Right renal pelvis (tissue), 4 donors: ENCODE measurements at places on chromosomes 6 and 20.

DNA sequence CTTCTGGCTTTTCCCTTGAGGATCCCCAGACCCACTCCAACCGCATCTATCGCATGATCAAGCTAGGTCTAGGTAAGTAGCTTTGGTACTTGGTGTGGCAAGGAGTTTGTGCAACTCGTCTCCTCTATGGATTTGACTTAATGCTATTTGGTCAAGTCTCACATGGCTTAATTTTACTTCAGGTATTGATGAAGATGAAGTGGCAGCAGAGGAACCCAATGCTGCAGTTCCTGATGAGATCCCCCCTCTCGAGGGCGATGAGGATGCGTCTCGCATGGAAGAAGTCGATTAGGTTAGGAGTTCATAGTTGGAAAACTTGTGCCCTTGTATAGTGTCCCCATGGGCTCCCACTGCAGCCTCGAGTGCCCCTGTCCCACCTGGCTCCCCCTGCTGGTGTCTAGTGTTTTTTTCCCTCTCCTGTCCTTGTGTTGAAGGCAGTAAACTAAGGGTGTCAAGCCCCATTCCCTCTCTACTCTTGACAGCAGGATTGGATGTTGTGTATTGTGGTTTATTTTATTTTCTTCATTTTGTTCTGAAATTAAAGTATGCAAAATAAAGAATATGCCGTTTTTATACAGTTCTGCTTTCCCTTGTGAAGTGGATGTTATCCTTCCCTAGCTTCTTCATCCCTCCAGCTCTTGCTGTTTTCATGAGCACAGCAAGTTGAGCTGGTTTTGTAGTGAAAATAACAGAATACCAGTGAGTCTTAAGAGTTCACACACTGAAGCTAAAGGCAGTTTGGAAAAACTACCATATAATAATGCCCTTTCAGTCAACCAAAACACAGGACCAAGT is 3.8 kb downstream of the SLC35B2 start:
- DNase-seq = no peak

DNA sequence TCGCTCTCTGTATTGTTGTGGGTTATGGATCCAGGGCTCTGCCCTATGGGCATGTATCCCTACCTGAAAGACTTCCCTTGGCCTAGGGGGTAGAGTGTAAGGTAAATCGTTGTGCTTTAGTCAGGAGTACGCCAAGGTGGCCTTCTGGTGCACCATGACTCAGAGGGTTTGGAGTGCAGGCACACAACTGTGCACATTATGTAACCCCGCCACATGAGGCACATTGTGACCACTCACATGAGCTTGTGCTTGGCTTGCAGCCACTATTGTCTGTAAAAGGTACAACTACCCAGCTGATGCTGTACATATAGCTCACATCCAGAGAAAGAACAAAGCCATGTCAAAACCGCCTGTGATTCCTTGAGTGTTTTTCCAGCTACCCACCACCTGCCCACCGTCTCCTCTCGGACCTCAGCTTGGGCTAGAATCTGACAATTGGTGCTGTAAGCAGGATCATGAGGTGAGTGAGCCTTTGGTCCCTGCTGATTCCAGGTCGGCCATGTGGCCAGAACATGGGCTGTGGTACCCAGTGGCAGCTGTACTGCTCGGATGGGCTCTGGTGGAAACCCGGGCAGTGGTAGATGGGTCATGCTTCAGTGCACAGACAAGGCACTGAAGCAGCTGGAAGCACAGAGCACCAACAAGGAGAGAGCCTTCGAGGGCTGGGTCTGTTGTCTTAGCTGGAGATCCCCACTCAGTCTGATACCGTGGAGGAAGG is 33.8 kb downstream of the HDDC2 start:
- DNase-seq = no peak

- no peak for DNase-seq
Observed at GRCh38 chr20:13857961-13858360, 73.1 kb downstream of the NDUFAF5 start.

- DNase-seq = no peak
Observed at GRCh38 chr6:159513074-159513720, 179.8 kb downstream of the SOD2 start.

- no peak for DNase-seq
Observed at GRCh38 chr20:54062812-54063280, 7.5 kb downstream of the BCAS1 start.

GRCh38 chr20:57683287-57683686 is 26.5 kb downstream of the PMEPA1 start:
- DNase-seq = no peak

DNA sequence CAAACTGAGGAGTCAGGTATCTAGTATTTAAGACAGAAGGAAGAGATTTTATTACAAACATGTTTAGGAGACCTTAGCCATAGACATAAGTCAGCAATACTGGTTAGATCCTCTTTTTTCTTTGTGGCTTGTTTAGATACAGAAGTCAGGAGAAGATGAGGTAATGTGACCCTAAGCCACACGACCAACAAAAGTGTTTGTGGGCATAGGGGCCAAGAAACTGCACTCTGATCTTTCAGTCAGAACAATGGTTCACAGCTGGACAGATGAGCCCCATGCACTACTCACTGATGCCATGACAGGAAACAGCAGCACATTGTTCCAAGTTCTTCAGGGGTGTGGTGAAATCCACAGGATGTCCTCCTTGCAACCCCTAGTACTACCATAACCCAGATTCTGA is 238.5 kb upstream of the RAB32 start:
- no peak for DNase-seq

DNA sequence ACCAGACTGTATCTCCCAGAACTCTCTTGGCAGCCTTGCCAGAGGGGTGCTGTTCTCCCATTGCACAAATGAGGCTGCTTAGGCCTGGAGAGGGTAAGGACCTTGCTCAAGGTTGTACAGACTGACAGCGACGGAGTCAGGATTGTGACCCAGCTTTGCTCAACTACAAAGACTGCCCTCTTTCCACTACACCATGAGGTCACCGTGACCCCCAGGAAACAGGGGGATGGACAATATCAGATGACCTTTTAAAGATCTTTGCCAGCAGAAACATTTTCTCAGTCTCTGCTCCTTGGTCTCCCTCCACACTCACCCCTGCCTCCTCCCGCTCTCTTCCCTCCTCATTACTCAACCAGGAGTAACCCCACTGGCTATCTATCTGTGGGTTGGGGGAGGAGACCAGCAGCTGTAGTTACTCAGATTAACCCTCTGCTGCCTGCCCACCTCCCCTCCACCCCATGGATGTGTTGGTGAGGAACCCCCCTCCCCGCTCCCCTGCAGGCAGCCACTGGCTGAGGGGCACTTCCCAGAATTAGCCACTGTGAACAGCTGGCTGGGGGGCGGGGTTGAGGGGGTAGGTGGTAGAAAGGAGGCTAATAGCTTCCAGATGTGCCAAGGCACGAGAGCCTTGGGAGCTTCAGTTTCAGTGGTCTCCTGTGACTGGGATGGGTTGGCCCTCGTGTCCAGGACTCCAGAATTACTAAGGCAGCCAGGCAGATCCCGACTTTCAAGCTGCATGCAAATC is 26.9 kb upstream of the MRPS18A start:
- no peak for DNase-seq

DNA sequence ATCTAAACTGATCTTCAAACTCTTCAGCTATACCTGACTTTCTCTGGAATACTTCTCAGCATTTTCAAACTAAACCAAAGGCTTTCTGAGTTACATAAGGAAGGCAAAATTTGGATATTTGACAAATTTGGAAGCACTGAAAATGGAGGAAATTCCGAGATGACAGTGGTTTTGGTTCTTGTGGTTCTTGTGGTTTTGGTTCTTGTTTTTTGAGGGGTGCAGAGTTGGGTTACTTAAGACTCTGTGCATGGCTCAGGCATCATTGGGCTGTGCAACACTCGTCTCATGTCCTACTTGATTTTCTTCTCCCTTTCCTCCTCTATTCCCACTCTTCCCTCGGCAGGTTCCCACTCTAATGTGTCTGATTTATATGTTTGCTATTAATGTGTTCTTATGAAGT is 78.0 kb downstream of the SLC22A3 start:
- no peak for DNase-seq

DNA sequence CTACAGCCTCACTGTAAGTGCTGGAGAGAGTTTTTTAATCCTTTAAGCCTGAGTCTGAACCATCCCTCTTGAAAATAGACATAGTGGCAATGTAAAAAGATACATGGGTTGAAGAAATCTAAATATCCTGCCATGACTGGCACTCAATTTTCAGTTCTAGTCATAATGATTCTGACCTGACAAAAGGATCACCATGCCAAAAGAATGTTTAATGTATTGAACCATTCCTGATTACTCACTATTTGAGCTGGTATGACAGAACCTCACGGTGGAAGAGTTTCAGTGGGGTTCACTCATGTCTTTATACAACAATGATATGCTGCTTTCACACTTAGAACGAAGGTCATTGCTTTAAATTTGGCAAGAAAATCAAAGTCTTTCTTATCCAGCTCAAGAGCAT is 93.4 kb downstream of the HIVEP2 start:
- DNase-seq = no peak
